NCI-H510A (cell line): ENCODE measurements at places on chromosomes 1 and 21.

DNA sequence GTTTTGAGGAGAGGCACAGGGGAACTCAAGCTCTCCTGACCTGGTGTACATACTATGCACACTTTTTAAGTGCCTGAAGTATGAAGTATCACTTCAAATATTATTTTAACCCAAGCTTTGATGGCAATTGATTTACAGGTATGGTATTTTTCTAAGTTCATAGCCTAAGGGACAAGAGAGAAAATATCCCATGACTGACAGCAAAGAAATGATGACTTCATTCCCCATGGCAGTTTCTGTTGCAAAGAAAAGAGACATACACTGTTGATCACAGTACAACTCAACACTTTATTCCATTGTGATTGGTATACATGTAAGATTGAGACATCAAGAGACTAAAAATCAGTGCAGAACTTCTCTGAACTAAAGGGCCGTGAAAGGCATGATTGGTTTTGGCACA, 41.8 kb upstream of the BCL10 start:
- no peak for DNase-seq

- DNase-seq, result no peak
Measured at GRCh38 chr1:168963601-168964000, 142.9 kb upstream of the ATP1B1 start.

DNA sequence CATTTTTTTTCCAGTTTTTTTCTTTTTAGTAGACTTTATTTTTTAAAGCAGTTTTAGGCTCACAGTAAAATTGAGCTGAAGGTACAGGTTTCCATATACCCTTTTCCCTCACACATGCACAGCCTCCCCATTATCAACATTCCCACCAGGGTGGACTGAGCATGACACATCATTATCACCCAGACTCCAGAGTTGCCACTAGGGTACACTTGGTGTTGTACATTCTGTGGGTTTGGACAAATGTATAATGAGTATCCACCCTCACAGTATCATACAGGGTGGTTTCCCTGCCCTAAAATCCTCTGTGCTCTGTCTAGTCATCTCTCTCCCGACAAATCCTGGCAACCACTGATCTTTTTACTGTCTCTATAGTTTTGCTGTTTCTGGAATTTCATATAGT, 3.0 kb upstream of the AIM2 start:
- no peak for DNase-seq

DNA sequence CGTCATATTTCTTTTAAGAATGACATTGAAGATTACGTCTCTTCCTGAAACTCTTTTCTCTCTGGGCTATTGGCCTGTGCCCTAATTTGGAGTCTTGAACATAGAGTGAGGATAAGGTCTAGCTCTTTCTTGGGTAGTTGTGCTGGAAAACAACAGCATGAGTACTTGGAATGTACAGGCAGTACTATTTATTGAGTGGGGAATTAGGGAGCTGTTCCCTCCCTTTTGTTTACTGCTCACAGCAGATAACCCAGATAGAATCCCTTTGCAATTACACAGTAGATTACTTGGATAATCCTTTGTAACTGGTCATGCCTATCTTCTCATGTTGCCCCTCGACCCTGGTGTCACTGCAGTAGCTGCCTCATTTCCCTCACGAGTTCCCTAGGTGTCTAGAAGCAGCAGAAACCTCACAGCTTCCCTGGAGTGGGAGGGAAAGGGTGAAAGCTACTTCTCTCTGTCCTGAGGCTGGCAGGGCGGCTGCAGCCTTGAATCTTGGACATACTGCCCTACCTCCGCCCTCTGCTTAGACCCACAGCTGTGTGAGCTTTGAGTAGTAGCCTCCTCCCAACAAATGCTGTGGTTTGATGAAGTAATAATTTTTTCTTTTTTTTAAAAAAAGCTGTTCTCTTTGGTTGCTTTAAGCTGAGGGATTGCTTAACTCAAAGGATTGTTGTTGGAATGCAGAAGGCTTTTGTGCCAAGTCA, 70.6 kb downstream of the FGGY start:
- no peak for DNase-seq

DNA sequence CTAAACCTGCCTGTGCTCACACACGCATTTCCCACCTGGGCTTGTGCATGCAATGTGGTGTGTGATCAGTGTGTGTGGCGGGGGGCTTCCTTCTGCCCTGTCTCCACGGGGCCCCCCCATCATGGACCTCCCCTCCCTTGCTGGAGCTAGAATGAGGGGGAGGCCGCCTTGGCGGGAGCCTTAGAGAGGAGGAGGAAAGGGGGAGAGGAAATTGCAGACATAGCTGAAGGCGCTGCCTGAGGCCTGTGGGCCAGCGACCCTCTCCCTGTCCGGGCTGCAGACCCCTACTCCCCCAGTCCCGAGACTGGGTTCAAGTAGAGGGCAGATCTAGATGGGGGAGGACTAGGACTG, 883 bp upstream of the EVA1B start:
- DNase-seq, result no peak

GRCh38 chr1:153866045-153866850, 56.5 kb downstream of the GATAD2B start:
- DNase-seq, result no peak

- no peak for DNase-seq
Measured at GRCh38 chr1:184986250-184986649, 11.9 kb upstream of the NIBAN1 start.

DNA sequence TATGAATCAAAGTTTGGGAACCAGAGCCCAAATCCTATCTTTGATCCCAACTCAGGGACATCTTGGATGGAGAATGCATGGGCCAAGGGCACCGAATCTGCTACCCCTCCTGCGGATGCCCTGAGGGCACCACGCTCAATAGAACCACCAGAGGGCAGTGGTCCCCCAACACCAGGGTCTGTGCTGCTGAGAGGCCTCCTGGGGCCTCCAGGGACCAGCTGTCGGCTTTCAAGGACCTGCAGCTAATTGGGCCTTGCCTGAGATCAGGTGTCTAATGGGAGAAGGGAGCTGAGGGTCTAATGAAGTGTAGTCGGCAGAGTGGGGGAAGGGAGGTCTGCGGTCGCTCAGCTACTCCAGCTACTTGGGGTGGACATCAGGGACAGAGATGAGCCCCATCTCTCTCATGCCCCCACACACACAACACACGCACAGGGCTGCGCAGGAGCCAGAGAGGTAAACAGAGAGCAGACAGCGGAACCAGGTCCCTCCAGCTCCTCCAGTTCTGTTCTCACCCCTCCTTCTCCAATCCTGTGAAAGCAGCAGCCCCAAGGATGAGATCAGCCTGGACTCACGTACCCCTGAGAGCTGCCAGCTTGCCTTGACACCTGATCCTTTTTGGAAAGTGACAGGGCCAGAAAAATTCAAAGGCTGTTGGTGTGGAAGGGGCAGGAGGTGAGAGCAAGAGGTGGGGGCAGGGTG, 34.9 kb upstream of the PPP1R15B start:
- DNase-seq, result peak; percentile 86
